A549 treated with GW870086 at 1 μM for 4 hours (cell line): ENCODE measurements at places on chromosomes 1 and 21. TPM values are rescaled to one million over a fixed set of nuclear protein-coding genes. Genes with fewer than 3 reads are reported as not detected.

COL9A2 gene
- total RNA-seq, result 0.06 to 0.17 TPM (median 0.12 TPM) in 4 of 5 replicates, not detected in the other

DEGS1 gene
- 129 to 147 TPM (median 144 TPM) in 5 replicates for total RNA-seq

LCE1F gene
- total RNA-seq, result not detected in 5 replicates

RNU1-4 gene
- total RNA-seq, result 36.3 TPM in 1 of 5 replicates, not detected in the others

MLLT11 gene
- 12.5 to 18.3 TPM (median 17.0 TPM) in 5 replicates for total RNA-seq

FCRLB gene
- 1.4 to 1.8 TPM (median 1.6 TPM) in 5 replicates for total RNA-seq

UTS2 gene
- not detected in 5 replicates for total RNA-seq
